ENCODE measurements at places on chromosomes 1 and 21.
A peak's percentile ranks its signal among the peaks of the same experiment; 100 is the strongest.

- DNase-seq = no peak
Measured at GRCh38 chr1:70353601-70354331, 756 bp downstream of the ANKRD13C start.

GRCh38 chr1:78177708-78178270, 132.0 kb downstream of the GIPC2 start:
- DNase-seq = no peak

GRCh38 chr1:28010969-28011368, 51.2 kb downstream of the XKR8 start:
- no peak for DNase-seq

GRCh38 chr1:78758506-78758905, 108.9 kb downstream of the IFI44 start:
- no peak for DNase-seq

GRCh38 chr1:58047265-58047858, 499.2 kb downstream of the OMA1 start:
- DNase-seq = peak; percentile 47

GRCh38 chr1:221069986-221070385, 190.7 kb downstream of the HLX start:
- no peak for DNase-seq

DNA sequence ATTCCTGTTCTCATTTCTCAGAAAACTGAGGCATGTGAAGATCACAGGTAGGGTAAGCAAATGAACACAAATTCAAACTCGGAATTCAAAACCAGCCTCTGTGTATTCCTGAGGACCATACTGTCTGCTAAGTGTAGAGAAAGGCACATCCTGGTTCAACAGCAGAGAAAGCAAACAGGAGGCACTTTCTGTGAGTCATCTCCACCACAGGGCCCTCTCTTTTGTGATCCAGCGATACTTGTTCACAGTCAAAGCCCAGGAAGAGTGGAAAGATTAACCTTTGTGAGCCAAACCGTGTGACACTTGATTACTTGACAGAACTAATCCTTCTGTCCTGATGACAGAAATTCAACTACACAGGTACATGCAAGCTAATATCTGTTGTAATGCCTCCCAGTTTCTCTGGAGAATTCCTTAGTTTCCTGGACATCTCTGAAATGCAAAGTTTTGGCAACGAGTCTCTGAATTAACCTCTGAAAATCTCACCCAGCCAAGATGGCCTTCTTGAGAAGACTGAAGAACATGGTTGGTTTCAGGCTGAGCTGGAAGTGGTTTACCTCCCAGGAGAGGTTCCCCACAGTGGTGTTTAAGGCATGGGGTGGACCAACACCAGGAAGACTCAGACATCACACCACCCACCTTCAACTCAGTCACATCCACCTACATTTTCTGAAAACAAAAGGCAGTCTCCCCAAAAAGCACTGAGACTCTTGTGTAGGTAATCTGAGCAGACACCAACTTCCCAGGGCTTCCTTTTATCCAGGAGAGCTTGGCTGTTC, 98.2 kb upstream of the ERG start:
- DNase-seq = no peak

GRCh38 chr1:202861420-202862132, 27.4 kb downstream of the RABIF start:
- DNase-seq = peak; percentile 93

DNA sequence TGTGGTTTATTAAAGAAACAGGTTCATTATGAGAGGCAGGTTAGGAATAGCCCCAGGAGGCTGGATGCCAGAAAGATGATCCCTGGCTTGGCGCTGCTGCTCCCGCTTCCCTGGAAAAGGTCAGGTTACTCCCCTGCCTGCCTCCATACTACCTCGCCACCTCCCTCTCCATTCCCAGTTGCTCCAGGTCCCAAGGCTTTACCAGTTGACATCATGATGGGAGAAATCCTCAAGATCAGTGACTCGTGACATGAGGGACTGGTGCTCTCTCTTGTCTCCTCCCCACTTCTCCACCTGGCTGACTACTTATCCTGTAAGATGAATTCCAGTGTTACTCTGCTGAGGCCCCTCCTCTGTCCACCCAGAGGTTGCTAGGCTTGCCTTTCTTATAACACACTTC, 19.7 kb downstream of the VASH2 start:
- DNase-seq = no peak

DNA sequence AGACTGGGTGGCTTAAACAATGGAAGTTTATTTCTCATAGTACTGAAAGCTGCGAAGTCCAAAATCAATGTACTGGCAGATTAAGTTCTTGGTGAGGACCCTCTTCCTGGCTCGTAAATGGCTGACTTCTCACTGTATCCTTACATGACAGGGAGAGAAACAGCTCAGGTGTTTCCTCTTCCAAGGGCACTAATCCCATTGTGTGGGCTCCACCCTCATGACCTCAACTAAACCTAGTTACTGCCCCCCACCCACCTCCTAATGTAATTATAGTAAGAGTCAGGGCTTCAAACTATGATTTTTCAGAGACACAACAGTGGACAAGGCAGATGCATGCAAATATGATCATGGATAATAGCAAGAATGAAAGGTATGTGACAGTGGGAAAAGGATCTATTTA, 81.2 kb upstream of the HP1BP3 start:
- DNase-seq = no peak

DNA sequence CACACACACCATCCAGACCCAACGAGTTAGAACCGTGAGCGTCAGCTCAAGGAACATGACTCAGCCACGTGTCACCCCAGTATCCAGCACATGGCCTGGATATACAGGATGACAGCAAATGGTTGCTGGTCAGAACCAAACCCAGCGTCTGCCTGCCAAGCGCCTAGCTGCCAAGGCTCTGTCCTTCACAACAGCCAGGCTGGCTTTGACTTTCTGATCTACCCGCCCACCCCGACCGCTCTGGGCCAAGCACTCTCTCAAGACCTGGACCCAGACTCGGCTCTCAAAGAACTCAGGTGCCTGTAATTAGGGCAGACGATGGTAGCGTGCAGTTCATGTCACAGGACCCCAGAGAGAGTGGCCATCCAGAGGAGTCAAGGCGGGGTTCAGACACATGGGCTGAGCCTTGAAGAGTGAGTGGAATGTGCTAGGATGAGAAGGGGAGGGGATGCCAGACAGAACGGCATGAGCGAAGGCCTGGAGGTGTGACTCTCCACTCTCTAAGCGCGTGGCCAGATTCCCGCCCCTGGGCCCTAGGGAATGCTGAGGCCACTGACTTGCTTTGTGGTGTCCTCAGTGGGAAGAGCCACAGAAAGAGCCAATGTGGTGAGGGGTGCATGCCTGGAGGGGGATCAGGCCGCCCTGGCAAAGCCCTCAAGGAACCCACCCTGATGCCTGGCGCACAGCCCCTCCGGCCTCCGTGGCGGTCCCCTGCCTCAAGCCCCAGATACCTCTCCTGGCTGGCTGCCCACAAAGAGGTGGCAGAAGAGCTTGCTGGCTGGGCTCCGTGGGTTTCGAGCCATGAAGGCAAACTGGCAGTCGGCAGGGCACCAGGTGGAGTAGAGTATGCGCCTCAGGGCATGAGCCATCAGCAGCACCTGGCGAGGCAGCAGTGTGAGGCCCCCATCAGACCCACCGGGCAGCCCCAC, 7.0 kb downstream of the SH2D5 start:
- DNase-seq = no peak

GRCh38 chr1:14913482-14914177, 239.9 kb upstream of the TMEM51 start:
- DNase-seq = no peak

GRCh38 chr1:27346991-27347624, 5.3 kb downstream of the SYTL1 start:
- DNase-seq = no peak

DNA sequence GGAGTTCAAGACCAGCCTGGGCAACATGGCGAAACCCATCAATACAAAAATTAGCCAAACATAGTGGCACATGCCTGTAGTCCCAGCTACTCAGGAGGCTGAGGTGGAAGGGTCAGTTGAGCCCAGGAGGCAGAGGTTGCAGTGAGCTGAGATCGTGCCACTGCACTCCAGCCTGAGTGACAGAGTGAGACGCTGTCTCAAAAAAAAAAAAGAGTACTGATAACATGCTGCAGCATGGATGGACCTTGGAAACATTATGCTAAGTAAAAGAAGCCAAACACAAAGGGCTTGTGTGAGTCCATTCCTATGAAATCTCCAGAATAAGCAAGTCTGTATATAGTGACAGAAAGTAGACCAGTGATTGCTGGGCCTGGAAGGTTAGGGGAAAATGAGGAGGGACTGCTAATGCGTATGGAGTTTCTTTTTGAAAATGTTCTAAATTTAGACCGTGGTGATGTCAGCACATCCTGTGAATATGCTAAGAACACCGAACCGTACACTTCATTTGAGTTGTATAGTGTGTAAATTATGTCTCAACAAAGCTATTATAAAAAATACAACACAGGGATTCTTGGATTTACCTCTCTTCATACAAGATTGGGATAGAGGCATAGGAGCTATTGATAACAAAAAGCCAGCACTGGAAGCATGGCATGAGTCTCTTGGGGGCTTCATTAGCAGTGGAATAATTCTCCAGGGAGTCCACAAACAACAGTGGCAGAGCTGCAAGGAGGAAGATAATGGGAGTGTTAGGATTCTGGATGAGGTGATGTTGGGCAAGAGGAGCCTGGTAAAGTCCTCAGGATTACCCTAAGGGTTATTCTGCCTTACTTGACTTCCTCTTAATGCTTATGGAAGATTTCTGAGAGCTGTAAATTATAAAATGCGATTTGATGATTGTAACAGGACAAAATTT, 73.5 kb downstream of the TTC3 start:
- DNase-seq = no peak

DNA sequence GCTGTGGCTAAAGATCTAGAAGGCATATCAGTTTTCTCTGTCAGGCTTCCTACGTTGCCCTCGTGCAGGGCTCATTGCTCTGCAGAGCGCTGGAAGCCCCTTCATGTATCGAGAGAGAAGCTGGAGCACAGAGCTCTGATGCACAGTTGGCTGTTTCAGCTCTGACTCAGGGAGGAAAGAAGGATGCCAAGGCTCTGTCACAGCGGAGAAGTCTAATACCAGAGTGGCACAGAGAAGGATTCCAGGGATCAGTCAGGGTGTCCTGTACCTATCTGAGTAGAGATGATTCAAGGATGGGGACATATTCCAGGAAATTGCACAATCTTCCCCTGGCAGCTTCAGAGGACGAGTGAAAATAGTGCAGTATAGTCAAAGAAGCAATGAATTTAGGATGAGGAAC, 179.2 kb upstream of the FMN2 start:
- no peak for DNase-seq

DNA sequence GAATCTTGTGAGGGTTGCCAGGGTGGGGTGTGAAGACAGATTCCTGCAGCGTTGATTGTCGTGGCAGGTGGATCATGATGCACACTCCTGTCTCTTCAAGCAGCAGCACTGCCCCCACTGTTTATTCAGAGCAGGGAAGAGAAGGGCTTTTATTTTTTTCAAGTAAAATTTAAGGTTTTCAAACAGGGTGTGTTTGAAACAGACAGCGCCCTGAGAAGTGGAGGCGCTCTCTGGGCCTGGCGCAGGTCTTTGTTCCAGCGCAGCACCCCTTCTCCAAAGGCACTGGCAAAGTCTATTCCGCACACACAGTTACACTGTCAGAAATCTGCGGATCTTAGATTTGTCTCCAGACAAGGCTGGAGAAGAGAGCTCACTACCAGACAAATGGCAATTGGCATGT, 7.0 kb downstream of the C1orf53 start:
- DNase-seq = peak; percentile 58

GRCh38 chr1:203185585-203185984, 919 bp downstream of the CHI3L1 start:
- DNase-seq = no peak

DNA sequence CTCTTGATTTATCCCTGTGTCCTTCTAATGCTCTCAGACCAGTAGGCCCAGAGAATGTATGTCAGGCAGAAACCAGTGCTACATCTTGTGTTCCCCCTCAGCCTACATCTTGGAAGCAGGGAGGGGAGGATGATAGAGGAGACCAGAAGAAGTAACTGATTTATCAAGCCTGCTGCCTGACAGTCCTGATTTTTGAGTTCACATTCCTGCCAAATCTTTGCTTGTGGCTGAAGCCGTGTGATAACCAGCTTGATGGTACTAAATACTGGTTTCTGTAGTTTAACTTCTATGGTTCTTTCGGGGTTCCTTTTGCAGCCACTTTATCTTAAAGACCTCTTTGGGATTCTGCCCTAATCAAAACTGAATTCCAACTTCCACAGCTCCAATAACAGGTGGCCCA, 59.7 kb upstream of the WDR26 start:
- DNase-seq = no peak

- DNase-seq = no peak
Measured at GRCh38 chr1:209522826-209523225, 60.7 kb upstream of the CAMK1G start.

GRCh38 chr1:67747671-67748546, 62.9 kb downstream of the GADD45A start:
- DNase-seq = no peak

GRCh38 chr21:33451634-33452071, 28.1 kb downstream of the TMEM50B start:
- no peak for DNase-seq

- no peak for DNase-seq
Measured at GRCh38 chr21:37564341-37564923, 197.9 kb downstream of the DYRK1A start.
